ENCODE measurements at places on chromosomes 2 and 18.

DNA sequence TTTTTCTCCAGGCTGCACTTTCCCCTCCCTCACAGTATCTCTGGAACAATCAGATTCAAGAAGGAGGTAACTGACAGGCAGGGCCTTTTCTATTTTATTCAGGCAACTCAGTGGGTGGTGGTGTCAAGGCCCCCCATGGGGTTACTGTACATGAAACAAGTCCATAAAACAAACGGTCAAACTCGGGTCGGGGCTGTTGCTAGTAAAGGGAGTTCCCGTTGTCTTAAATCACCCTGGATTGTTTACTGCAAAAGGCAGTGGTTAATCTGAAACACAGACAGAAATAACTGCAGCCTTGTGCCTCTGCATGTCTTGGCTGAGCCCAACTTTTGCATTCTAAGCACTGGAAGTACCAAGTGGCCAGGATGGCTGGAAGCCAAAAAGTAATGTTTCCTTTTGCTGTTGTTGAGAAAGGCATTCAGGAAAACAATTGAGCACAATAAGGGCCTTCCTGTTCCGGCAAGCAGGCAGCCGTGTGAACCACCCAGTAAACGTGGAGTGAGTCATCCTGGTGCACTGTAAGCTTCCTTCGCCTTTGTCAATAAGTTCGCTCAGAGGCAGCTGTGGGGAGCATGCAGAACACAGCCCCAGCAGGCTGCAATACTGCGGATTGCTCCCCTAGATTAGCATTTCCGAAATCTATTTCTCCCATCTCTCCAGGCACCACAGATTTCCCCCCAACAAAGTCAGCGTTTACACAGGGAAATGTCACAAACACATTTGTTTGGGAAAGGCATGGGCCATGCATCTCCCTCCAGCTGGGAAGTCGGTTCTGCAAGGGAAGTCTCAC lies 149.6 kb downstream of the IRS1 start:
- DNase-seq, result no peak

GRCh38 chr2:47724221-47724981 lies 58.5 kb upstream of the MSH6 start:
- no peak for DNase-seq

GRCh38 chr2:176246331-176246730 lies 22.9 kb upstream of the MTX2 start:
- no peak for DNase-seq

- DNase-seq, result no peak
These were observed 509 bp upstream of the CYS1 start for GRCh38 chr2:10080536-10081304.

DNA sequence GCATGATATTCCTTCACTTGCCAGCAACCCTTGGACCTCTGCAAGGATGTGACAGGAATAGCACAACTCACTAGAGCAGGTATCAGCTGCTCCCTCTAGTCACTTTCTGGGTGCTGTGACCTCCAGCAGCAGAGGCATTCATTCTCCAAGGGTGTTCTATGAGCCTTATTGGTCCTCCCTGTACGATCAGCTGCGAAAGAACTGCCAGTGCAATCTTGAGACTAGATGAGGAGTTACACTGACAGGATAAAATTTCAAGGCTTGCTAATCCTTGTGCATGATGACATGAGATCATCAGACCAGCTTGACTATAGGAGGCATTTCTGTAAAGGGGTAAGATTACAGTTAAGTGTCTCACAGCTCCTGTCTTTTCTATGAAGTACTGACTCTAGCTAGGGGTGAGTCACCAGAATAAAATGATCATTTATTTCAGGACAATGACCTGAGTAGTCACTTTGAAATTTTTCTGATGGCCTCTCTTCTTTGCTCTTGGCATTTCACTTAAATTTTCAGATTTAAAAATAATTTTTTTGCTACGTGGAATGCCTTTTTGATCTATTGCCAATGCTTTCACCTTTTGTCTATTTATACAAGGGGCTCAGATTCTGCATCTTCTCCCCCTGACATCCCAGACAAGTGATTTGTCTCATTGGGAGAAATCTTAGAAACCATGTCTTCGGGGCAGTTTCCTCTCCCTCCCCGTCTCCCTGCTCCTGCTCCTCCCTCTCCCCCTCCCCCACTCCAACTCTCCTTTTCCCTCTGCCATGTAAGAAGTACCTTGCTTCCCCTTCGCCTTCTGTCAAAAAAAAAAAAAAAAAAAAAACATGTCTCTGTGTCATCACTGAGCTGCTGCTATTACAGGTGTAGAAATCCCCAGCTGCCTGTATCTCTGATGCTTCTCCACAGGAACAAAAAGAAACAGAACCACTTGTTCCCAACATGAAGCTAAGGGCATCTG lies 49.2 kb upstream of the FRZB start:
- no peak for DNase-seq

DNA sequence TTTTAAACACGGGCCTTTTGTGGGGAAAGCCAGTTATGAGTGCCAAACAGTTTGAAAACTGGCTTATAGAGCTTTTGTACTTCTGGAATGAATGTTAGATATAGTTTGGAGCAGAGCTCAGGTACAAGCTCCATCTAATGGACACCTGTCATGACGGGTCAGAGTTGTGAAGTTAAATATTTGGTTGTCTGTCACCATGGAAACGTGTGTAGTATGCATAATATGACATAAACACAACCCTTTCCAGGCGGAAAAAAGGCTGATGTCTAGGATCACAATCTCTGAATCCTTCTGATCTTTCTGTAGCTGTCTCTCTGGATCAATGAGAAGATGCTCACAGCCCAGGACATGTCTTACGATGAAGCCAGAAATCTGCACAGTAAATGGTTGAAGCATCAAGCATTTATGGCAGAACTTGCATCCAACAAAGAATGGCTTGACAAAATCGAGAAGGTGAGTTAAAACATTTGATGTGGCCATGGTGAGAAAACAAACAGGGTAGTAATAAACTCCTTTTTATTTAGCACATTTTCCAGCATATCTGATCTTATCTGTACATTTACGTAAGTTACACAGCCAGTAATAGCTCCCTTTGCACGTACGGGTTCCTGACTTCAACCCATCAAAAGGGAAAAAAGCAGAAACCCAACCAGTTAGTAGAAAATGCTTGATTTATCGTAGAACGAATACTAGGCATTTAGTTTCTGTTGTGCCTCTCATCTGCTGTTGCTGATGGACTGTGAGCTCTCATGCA lies 80.6 kb upstream of the EML6 start:
- no peak for DNase-seq

DNA sequence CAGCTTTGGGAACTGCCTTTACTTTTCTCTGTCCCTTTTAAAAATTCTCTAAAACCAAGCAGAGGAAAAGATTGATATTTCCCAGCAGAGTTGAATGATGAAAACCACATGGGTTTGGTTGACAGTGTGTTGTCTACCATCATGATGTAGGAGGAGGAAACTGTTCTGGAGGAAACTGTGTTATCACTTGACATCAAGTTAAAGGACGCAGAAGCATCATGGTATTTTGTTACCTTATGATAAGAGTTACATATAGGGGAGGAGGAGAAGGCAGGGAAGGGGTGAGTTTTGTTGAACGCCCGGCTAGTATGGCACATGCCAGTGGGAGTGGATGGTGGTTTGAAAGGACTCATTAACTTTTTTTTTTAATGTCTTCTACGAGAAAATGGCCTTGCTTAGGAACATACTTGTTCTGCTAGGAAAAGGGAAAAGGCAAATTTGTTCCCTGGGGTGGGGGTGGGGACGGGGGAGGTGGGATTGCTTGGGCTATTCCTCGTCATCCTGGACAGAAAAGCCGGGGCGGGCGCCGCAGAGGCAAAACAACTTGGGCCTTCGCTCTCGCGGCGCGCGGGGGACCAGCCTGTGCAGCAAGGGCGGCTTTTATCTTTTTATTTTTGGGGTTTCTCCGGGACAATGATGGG lies 766 bp downstream of the TMEM17 start:
- DNase-seq, result no peak

- no peak for DNase-seq
These were observed 60.8 kb upstream of the PGAP1 start for GRCh38 chr2:196987298-196987648.

DNA sequence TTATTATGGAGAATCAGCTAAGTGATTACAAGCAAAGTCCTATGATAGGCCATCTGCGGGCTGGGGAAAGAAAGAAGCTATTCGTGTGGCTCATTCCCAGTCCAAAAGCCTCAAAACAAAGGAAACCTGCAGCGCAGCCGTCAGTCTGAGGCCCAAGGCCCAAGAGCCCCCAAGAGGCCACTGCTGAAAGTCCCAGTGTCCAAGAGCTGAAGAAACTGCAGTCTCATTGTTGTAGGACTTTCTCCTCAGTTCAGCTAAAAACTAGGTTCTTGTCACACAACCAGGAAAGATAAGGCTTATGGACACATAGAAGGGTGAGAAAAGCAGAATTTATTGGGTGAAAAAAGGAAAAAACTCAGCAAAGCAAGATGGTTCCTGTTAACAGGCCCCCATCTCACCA lies 143.2 kb downstream of the RHBDD1 start:
- no peak for DNase-seq

DNA sequence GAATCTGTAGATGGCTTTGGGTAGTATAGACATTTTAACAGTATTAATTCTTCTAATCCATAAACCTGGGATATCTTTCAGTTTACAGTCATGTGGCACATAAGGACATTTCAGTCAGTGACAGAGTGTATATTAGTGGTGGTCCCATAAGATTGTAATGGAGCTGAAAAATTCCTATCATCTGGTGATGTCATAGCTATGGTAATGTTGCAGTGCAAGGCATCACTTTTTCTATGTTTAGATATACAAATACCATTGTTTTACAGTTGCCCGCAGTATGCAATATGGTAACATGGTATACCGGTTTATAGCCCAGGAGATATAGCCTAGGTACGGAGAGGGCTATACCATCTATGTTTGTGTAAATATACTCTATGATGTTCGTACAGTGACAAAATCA lies 9.7 kb downstream of the CCDC150 start:
- no peak for DNase-seq

GRCh38 chr2:107545066-107545465 lies 281.6 kb upstream of the RGPD4 start:
- DNase-seq, result no peak

- DNase-seq, result no peak
These were observed 537.1 kb upstream of the ID2 start for GRCh38 chr2:8144785-8145184.

DNA sequence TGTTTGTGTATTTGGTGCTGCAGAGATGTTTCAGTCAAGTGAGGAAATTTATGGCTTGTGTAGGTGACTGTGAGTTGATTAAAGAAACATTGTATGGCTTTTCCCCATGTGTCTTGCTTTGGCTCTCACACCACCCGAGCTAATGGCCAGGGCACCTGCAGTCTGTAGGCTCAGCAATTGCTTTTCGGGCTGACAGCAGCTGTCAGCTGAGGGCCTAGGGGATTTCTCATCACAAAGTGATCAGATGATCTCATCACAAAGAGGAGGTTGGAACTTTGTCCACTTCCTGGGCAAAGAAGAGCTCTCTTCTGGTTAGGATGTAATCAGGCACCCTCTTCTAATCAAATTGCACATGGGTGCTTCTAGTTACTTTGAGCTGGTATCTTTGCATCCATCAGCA lies 632.2 kb downstream of the SLC4A3 start:
- no peak for DNase-seq

DNA sequence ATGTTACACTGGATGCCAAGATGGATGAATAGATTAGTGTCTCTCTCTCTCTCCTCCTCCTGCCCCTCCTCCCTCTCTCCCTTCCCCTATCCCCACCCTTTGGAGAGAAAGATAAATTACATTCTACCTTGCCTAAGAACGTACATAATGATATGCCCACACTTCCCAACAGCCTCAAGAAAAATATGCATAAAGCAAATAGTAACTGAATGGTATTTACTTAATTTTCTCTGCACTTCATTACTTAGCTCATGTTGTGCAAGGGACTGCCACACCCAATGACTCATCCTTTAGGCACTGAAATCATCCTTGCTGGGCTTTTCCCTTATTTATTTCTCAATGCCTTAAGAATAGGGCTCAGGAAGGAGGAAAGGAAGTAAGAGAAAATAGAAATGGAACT lies 137.3 kb upstream of the PID1 start:
- DNase-seq, result no peak

DNA sequence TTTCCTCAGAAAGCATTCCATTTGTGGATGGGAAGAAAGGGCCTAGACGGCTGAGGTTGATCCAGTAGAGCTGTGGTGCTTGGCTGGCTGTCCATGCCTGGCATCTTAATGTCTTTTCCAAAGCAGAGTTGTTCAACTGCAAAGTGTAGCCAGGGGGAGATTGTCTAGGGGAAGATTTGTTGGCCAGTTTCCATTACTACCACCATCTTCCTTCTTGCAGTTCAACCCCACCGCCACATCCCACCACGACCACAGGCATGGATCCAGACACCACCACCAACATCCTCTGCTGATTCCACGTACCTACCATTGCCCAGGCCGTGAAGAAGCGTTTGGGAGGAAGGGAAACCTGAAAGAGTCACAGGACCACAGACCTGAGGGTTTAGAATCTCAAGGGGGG lies 50.7 kb upstream of the HAAO start:
- DNase-seq, result no peak

Data from DMS 273 treated with DMSO at 0.1 percent for 48 hours (cell line).